NCI-H1092 (cell line): ENCODE measurements at places on chromosomes 7 and 10.

DNA sequence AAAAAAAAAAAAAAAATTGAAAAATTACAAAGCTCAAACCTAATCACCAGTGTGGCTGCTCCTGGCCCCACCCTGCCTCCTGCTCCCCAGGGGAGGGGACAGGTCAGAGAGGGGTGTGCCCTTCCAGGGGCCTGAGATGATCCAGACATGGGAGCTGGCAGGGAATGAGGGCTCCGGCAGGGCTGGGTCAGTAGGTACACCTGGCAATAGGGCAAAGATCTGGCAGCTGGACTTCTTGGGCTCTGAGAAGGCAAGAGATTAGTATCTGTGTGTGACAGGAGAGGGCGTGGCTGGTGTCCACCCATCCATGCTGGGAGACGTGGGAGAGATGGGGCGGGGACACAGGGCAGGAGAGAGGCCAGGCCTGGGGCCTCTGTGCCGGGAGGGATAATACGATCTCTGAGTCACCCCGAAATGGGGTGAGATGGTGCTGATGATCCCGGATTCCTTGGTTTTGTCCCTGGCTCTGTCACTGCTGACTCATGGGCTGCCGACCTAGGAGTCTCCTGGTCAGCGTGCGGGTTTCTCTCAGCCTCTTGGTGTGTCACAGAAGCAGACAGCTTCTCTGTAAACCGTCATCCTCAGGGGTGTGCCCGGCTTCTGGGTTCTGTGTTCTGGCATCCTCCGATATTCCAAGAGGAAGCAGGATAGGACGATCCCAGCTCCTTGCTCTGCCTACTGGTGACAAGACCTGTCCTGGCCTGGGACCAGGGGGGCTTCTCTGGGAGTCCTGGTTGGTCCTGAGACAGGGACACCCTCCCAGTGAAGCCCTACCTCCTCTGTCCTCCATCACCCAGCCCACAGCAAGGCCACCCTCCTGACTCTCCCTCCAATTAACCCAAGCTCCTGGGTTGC is 8.2 kb upstream of the CLDN4 start:
- no peak for DNase-seq

- DNase-seq = peak; percentile 61
Measured at GRCh38 chr10:3745521-3745920, 39.5 kb downstream of the KLF6 start.

DNA sequence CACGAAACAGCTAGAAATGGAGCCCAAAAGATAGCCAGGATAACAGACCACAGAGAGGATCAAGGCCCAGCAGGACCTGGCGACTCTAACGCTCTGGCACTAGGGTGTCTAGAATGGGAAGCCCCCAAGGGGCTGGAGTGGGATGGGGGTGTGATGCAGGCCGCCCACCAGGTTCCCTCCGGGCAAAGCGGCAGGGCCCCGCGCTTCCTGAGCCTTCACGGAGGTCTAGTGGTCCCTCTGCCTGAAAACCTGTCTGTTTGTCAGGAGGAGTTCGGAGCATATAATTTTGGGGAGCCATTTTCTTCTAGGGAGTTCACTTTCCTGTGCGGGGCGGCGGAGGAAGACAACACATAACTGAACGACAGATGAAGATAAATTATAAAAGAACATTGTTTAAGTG is 48.2 kb upstream of the FXYD4 start:
- no peak for DNase-seq

- no peak for DNase-seq
Measured at GRCh38 chr10:91799612-91799975, 1.4 kb downstream of the TNKS2 start.

GRCh38 chr7:54944179-54944578 is 74.6 kb upstream of the EGFR start:
- no peak for DNase-seq

- no peak for DNase-seq
Measured at GRCh38 chr10:70341016-70341415, 41.4 kb downstream of the LRRC20 start.

DNA sequence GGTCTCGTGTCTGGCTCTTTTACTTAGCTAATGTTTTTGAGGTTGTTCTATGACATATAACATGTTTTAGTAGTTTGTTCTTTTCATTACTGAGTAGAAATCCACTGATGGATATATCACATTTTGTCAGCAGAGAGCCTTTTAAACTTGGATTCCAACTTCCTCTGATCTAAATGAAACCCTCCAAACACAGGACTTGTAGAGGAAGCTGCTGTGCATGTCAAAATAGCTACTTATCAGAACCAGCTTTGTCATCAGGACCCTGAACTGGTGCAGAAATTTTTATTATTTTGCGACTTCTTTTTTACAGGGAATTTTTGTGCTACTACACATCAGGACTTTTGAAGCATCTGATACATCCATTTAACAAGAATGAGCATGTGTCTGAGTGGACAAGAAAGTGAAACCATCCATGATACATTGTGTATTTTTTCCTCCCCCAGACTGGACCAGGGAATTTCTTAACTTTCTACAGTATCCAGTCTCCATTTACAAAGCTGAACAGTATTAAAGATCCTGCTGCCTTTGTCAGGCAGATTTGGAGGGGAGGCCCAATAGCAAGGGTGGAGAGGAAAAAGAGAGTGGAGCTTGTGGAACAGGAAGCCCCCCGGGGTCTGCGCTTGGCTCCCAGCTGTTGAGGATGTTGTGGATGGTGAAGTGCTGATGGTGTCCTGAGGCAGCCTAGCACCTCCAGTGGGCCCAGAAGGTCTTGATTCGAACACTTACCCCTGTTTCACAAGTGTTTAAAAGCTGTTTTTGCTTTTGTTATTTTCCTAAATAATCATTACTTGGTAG is 29.3 kb upstream of the MTPAP start:
- DNase-seq = no peak

DNA sequence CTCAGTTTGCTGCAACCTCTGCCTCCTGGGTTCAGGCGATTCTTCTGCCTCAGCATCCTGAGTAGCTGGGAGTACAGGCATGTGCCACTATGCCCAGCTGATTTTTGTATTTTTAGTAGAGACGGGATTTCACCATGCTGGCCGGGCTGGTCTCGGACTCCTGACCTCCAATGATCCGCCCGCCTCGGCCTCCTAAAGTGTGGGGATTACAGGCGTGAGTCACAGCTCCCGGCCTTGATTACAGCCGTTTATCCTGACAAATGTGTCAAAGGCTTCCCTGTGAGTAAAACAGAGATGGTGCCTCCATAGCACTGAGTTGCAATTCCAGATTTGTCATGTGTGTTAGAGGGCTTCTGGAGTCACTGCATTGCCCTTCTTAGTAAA is 273.7 kb downstream of the CCDC3 start:
- no peak for DNase-seq

DNA sequence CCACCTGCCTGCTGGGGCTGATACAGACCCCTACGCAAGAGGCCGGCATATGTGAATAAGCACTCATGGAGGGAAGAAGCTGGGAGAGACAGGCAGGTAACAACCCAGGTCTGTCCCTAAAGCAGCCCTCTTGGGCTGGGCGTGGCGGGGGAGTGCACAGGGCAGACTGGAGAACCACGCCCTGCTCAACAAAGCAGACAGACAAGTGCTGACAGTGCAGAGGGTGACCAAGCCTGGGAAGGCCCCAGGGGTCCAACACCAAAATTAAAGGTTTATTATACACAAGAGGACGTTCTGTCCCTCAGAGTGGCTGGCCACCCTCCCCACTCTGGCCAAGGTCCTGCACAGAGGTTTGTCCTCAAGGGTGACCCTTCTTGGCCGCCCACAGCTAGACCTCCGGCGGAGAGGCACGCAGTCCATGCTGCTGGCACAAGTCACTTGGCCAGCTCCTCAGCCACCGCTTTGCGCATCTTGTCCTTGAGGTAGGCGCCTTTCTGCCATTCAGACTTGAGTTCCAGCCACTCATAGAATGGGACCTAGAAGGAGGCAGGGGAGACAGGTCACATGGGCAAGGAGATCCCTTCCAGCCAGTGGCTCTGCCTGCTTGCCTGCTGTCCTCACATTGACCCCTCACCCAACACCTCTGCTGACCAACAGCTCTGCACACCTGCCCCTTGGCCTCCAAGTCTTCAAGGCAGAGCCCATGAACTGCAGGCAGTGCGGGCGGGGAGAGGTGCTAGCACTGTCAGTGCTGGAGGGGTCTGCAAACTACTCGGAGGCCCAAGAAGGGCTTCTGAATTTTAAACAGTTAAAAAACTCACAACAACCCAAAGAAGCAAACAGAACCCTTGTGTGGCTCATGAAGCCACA is 11.4 kb upstream of the NACAD start:
- DNase-seq = no peak

- no peak for DNase-seq
Measured at GRCh38 chr10:35017608-35018007, 72.5 kb downstream of the CUL2 start.

DNA sequence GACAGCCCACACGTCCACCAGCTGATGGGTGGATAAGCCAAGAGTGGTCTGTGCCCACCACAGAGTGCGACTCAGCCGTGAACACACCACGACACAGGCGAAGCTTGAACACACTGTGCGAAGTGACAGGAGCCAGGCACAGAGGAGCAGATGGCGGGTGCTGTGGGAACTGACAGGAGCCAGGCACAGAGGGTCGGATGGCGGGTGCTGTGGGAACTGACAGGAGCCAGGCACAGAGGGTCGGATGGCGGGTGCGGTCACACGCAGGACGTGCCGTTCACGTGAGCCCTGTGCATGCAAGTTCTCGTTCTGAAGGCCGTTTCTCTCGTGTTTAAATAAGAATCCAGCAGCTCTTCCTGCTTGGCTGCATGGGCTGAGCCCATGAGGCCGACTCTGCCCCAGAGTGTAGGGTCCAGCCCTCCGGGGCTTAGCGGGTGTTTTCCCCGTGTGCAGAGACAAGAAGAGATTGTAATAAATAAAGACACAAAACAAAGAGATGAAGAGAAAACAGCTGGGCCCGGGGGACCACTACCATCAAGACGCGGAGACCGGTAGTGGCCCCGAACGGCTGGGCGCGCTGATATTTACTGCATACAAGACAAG is 5.9 kb upstream of the ADAP1 start:
- no peak for DNase-seq

DNA sequence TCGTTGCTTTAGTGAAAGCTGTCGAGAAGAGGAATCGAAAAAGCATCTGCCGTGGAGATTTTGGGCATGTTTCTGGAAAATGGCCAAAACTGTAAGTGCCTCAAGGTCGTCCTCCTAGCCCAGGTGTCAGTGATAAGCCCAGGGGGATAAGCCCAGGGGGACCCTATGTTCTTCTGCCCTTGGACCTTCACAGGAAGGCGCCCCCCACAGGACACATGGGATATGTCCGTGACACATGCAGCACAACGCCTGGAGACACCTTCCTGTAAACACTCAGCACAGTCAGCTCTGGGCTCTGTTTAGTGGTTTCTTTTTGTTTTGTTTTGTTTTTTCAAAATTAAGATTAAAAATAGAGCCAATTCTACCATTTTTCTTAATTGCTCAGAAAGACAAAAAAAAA is 272.7 kb downstream of the KLF6 start:
- no peak for DNase-seq

- DNase-seq = no peak
Measured at GRCh38 chr10:80160361-80161320, 28.1 kb downstream of the PLAC9 start.

DNA sequence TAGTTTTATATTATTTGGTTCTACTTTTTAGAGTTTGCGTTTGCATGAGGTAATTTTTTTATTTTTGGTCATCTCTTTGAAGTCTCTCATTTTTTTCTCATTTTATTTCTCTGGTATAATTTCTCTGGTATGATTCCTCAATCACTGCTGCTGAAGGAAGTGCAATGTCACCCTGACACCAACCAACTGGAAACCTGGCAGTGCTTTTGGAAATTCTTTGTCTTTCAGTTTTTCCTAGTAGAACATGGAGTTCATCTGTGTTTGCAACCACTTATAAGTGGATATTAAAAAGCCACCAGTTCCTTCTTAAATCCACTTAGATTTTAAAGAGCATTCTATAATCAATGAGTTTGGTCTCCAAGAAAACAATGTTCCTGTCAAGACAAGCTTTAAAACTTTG is 291.8 kb downstream of the PRKG1 start:
- no peak for DNase-seq

DNA sequence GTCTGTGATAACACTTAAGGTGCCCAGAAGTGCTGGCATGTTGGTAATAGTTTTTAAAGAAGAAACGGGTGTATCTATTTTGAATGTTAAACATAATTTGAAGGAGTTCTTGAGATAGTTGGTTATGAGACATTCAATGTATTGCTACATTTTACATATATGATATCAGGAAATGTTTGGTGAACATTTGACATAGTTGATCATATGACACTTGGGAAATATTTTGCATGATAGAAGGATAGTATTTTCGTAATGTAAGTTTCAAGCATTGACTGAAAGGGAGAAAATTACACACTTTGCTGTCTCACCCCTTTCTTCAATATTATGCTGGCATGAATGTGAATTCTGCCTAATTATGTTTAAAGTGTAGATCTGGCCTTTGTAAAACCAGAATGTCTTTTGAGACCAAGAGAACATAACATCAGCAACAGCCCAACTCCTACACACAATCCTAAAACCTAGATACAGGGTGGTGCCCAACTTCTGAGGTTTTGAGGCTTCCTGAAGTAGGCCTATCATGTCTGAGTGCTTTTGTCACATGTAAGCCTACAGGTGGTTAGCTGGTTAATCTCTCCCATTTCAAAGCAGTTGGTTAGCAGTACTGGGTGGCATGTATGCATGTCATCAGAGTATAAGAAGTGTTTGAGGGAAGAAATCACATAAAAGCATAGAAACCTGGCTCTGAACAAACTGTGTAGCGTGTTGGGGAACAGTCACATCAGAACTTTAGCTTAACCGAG is 2.1 kb downstream of the ADD3 start:
- no peak for DNase-seq

GRCh38 chr10:78458983-78459638 is 425.4 kb downstream of the RPS24 start:
- DNase-seq = peak; percentile 55

- DNase-seq = no peak
Measured at GRCh38 chr10:100728928-100729861, 16.2 kb upstream of the PAX2 start.

DNA sequence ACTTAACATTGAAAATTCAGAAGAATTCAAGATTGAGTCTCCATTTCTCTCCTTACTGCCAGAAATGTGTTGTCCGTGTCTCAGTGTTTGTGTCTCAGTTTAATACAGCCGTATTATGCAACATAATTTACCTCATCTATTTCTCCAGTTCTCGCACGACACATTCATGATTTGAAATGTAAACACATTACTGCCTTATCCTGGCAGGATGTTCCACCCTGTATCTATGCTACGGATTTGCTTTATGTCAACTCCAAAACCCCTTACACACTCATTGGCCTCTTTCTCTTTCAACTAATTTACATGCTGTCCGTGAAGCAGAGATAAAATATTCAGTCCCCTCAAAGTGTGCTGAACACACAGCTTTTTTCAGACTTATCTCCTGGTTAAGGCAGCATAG is 653.7 kb upstream of the SEMA3D start:
- DNase-seq = peak; percentile 17

DNA sequence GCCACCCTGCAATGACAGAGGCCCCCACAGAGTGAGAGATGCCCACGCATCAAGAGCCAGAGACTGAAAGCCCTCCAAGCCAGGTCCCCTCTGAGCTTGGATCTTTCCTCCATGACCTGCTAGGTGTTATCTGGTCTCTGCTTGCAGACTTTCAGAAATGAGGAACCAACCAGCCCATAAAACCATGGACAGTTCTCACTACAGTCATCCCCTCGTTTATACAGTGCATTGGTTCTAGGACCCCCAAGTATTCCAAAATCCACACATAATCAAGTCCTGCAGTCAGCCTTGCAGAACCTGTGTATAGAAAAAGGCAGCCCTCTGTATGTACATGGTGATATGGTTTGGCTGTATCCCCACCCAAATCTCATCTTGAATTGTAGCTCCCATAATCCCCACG is 23.1 kb downstream of the NPFFR1 start:
- no peak for DNase-seq

- peak; percentile 51 for DNase-seq
Measured at GRCh38 chr7:151415375-151416105, 5.7 kb upstream of the WDR86 start.

GRCh38 chr7:111067251-111067650 is 23.7 kb upstream of the LRRN3 start:
- DNase-seq = no peak
